ENCODE measurements at places on chromosomes 1 and 21.

DNA sequence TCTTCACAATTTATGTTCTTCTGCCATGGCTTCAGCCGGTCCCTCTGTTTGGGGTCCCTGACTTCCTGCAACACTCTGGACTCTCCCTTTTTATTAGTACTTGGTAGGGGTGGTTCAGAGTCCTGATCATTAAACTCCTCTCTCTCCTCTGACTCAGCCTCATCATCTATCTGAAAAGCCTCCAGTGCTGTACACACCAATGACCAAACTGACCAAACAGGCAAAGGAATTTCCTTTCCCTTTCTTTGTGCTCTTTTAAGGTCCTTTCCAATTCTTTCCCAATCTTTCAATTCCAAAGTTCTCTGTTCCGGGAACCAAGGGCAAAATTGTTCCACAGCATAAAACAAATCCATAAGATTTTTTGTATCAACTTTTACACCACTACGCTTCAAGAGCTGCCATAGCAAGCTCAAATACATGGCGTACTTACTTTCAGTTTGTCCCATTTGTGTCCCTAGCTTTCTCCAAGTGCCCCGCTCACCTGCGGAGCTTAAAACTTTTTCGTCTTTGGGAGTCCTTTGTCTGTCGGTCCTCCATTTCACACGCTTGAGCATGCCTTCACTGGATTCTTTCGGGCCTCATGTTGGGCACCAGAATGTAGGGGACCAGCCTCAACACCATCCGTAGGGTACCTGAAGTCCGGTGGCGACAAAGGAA lies 9.6 kb downstream of the DAP3 start:
- no peak for DNase-seq

DNA sequence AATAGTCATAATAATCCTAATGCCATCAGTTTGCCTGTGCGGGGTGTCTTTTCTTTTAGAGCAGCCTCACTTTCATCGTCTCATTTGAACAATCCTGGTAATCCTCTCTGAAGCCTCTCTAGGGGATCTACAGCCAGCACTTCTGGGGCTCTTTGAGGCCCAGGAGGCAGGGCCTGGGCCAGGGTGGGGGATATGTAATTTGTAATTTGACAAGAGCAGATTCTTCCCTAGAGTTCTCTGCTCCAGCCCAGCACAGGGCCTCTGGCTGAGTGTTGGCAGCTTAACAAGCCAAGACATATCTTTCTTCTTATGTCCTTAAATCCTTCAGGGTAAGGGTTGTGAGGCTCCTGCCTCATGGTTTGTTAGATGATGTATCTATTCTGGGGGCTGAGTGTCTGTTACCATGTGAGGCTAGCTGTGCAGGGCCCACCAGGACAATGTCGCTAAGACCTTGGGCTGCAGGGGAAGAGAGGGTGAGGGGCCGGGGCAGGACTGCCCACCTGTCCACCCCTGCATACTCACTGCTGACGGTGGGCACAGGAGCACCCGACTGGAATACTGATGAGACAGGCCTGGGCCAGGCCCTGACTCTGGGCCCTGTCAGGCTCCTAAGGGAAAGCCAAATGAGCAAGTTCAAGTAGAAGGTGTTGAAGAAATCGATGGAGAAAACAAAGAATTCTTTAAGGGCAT lies 45.3 kb upstream of the PARP1 start:
- no peak for DNase-seq

DNA sequence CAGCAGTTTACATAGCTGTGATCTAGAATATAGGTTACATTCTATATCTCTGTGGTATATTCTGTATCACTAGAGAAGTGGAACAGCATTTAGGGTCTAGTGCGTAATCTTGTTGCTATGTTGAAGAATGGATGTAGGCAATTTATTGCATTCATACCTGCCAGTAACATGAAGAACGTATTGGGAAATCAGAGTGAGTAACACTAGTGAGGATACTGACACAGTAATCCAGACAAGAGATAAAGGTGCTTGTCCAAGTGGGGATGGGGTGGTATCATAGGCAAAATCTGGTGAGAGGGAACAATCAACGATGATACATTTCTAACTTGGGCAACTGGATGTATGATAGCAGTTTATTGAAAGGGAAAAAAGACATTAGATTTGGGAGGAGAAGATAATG lies 9.8 kb downstream of the PPP2R5A start:
- DNase-seq: no peak

GRCh38 chr1:2628933-2629626 lies 3.7 kb downstream of the MMEL1 start:
- no peak for DNase-seq

GRCh38 chr1:231949277-231950091 lies 322.9 kb downstream of the DISC1 start:
- no peak for DNase-seq

DNA sequence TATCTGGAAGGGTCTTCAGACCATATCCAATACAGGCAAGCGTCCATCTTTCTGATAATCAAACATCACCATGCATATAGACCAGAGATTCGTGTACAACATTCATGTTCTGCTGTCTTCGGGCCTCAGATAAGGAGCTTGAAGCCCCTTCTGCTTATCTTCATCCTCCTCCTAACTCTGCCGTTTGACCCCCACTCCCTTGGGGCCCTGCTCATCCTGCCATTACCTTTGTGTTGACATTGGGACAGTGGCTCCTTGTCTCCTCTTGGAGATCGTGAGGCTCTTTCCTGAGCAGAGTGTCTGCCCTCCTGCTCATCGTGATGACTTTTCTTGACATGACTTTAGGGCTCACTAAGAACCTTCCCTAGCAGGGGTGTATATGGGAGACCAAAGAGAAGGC lies 37.3 kb downstream of the ACTL8 start:
- DNase-seq: no peak

DNA sequence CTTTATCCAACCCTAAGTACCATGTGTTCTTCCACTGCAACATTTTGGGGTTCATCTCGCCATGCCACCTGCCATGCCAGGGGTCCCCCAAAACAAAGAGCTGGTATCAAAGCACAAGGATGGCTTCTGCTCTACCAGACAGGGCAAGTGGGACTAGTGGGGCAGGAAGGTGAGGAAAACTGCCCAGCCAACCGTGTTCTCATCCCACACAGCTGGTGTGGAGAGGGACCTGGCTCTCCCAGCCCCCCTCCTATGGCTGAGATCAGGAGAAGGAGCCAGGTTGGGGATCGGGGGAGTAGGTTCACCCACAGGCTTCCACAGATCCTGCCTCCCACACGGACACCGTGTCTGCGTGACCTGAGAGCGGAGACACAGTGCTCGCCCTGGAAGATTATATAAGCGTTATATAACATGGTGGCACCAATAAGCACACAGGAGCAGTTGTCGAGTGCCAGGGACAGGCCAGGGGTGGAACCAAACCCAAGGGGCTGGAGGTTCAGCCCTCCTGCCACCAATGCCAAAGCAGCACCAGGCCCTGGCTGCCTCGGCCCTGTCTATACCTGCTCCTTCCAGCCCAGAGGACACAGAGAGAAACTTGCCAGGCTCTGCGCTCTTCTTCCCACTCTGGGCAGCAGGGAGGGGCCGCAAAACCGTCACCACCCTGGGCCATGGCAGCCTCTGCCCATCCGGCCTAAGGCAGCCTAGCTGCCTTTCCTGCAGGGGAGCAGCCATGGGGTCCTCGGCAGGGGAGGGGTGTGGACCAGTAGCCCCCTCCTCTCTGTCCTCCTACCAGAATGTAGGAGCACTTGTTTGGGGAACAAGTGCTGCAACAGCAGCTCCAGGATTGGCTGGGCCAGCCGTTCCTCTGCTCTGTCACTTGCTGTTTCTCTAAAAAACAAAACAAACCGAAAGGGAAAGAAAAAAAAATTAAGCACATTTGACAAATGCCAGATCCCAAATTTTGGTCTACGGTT lies 43.5 kb downstream of the CD34 start:
- peak; percentile 38 for DNase-seq

DNA sequence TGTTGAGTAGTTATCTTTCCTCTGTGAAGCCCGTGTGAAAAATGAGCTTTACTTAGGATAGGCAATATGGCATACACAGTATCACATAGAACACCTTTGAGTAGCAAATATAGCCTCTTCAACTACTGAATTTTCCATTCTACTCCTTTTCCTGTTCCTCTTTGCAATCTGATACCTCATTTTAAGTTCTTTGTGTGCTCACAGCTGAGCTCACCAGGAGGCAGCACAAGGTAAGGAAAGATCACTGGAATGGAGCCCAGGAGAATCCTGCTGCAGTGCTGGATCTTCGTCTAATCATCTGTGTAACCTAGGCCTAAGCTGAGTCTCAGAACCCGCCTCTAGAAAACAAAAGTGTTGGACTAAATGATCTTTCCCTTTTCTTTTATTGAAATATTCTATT lies 171.0 kb downstream of the LRRC40 start:
- no peak for DNase-seq

DNA sequence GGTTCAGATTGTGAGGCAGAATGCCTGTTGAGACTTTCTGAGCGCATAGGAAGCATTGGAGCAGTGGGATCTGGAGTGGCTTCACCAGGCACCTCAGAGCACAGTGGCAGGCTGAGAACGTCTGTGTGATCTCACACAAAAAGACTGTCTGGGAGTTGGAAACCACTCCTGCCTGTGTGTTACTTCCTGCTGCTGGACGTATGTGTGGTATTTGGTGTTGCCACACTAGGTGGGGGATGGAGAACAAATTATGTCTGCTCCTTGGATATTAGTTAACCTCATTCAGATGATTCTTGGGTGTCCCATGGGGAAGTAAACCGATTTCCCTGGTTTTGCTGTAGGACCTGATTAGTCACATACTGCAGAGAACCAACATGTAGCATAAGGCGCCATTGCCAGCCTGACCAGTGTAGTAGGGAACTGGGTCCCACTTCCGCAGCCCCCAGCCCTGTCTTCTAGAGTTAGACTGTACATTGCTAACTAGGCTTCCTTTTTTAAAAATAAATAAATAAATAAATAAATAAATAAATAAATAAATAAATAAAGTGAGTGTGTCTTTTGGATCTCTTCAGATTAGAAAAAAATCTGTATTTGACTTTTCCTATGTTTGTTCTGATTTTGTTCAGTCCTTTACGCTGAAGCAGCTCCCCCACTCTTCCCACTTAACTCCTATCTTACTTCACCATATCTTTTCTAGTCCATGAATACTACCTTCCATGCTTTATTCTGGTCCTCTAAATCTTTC lies 26.9 kb downstream of the UCK2 start:
- peak; percentile 30 for DNase-seq

DNA sequence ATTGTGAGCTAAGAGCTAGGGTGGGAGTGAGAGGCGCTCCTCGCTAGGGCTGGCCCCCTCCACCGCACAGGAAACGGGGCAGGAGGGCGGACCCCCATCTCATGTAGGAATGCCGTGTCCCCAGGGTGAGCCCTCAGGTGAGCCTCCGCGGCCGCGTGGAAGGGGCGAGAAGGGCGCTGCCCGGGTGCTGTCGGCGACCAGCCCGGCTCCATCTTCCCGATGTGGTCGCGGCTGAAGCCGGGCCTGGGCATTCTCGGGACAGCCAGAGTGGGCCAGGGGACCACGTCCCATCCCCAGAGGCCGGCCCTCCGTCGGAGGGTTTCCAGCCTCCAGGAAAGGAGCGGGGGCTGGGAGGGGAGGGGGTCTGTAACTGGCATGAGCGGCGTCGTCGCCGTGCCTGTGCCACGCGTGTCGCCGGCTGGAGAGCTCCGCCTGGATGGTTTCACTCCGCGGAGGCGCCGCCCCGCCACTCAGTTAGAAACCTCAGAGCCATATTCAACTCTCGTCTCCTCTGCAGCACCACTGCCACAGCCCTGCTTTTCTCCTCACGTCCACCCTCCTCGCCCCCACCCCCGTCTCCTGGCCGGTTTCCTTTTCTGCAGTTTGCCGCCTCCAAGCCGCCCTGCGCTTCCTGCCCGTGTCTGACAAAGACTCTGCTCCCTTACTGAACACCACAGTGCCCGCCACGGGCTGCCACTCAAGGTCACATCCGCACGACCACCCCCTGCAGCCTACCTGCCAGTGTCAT lies at the start of gene TMEM269:
Gene TMEM269 (plus strand): TSS at position 46 of the 748 bp plus-strand sequence. CDS start 4,903 bp downstream, outside the sequence.
- peak; percentile 15 for DNase-seq

DNA sequence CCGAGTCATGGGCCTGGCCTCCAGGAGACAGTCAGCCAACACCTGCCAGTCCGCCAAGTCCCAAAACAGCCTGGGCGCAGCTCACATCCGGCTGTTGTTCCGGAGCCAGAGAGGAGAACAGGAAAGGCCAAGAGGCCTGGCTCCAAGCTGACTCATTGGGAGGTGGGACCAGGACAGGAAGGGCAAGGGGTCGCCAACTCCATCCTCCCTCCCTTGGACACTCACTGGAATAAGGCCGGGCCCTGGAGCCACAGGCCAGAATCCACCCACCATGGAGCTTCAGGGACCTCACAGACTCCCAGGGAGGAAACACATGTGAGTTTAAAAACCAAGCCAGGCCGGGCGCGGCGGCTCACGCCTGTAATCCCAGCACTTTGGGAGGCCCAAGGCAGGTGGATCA lies 25.1 kb upstream of the CLIC4 start:
- no peak for DNase-seq

DNA sequence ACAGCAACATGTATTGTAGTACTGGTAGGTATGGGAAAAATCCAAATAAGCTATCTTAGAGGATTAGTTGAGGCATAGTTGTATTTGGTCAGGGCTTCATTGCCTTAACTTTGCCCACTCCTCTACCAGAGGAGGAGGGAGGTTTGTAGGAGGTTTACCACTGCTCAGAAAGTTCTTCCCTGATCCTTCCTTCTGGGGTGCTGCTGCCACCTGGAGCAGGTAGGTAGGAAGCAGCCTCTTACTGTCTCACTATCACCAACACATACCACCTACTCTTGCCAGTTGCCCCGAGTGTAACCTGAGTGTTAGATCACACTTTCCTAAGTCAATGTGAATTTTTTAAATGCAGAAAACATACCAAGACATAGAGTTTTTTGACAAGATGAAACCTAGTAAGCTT lies 24.1 kb upstream of the ZSWIM5 start:
- no peak for DNase-seq

DNA sequence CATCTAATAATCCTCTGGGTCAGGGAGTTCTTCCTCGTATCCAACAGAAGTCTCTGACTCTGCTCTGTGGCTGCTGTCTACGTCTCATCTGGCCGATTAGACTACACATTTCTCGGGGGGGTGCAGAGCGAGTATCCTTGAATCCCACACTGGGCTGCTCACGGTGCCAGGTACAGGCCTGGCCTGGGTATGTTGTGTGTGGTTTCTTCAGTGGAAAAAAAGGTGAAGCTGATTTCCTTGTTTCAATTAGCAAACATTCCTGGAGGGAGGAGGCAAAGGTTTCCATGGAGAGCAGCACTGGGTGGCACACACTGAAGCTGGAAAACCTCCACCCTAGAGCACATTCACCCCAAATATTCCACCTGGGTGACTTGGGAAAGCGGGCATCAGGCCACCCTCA lies 2.0 kb upstream of the RAB7B start:
- DNase-seq: no peak

DNA sequence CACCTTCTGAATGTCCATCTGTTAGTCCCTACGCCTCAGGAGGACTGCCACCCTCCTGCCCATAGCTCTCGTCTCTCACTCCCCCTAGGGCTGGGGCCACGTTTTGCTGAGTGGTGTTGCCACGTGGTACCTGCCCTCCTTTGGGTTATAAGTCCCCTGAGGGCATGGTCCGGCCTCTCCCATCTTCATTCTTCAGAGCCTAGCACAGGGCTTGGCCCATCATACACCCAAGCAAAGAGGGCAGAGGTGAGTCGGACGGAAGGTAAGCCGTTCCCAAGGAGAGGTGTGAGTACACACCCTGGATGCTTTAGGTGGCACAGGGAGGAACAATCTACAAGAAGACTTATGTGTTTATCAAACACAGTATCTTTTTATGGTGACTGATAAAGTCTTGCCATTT lies 10.9 kb downstream of the PADI2 start:
- no peak for DNase-seq

Data from CD4-positive, alpha-beta T cell treated with Interferon gamma for 1 hour (primary cell).